Neuronal stem cell (in vitro differentiated cells): ENCODE measurements at places on chromosomes 16 and 17.
A peak's percentile ranks its signal among the peaks of the same experiment; 100 is the strongest.

DNA sequence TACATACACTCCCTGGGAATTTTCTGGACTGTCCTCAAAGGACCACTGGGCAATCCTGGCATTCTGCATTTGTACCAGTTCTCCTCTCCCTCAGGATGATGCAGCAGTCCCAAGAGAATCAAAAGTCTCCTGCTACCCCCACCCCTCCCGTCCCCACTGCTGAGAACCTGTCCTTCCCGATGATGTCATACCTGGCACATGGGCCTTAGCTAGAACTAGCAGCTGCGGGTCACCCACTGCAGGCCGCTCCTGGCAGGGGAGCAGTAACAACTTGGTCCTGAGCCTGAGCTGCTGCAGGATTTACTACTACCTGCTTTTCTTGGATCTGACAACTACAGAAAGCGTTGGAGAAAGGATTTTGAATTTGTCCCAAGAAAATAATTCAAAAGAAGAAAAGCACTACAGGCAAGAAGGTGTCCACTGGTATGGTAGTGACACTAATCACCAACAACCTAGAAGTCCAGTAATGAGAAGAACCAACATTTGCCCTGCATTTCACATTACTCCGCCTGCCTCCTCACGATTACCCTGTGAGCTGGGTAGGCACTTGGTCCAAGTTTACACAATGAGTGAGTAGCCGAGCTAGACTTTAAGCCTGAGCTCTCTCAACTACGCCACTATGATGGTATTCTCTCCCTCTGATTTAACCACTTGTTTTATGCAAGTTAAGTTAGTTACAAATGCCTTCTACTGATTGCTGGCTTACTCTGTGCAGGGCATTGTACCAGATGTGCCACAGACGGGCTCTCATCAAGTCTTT, 55.3 kb upstream of the ETV4 start:
- no peak for DNase-seq

- DNase-seq, result no peak
Measured at GRCh38 chr17:78258323-78259191, 27.1 kb downstream of the TMEM235 start.

GRCh38 chr16:64167936-64168335, 953.9 kb downstream of the CDH11 start:
- DNase-seq, result no peak

DNA sequence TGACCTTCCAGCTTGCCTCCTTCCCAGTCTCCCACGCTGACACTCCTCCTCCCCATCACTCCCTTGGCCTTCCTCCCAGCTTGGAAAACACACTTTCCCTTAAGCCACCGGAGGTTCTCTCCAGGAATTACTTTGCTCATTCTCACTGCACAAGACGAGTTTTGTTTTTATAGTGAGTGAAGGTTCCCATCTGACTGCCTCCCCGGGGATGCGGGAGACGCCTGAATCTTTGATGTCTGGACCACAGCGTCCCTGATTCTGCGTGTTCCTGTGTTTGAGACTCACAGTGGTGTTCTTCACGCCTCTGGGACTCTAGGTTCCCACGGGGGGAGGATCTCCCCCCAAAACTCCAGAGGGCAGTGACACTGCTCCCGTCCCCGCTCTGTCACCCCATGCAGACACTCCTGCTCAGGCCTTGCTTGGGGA, 2.0 kb downstream of the DNAI2 start:
- DNase-seq, result no peak

DNA sequence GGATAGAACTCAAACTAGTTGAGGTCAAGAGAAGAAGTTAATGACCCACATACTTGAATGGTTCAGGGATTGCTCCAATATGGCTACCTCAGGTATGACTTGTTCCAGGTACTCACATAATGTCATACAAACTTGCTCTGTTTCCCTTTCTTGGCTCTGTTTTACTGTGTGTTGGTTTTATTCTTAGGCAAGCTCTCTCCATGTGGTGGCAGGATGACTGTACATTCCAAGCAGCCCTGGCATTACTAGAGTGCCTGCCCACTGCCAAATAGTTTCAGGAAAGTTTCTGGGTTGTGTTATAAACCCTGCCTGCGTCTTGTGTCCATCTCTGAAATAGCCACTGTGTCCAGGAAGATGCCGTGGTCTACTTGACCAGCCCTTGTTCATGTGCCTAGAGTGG, 476.8 kb downstream of the SHISA9 start:
- DNase-seq, result no peak

DNA sequence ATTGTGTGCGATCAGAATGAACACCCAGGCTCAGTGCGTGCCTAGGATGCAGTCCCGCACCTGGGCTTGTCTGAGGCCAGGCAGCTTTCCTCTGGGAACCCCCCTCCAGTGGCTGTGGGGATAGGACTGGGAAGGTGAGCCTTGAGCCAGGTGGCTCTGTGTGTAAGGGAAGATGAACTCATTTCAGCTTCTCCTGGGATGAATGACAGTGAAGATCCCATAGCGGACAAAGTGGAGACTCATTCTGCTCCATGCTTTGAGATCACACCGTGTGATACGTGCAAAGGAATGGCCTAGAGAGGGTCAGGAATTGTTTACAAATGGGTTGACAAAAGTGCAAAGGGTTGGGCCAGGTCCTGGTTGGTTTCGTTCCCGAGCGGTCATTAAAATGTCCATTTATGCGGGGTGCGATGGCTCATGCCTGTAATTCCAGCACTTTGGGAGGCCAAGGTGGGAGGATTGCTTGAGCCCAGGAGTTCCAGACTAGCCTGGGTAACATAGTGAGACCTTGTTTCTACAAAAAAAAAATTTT, 15.8 kb downstream of the GPRC5C start:
- no peak for DNase-seq

GRCh38 chr17:50037321-50038107, 18.4 kb upstream of the ITGA3 start:
- no peak for DNase-seq

DNA sequence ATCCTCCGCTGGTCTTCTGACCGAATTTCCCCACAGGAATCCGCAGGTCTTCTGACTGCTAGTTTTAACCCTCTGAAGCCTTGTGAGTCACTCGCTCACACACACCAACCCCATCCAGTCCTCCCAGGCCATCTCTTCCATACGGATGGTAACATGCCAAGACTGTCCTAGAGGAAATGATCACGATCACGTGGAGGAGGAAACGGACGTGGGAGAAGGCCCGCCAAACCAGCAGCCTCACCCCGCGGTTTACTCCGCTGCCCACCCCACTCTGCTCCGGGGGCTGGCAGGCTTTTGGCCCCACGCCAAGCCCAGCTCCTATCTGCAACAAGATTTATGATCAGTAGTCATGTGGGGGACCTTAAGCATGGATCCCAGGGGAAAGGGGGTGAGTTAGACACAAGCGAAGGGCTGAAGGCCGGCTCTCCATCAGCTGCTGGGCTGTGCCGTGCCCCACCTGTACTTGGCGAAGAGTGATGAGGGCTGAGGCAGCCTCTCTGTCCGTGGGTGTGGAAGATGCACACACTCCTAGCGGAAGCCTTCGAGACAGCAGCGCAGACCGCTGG, 1.5 kb upstream of the FAAP100 start:
- no peak for DNase-seq

DNA sequence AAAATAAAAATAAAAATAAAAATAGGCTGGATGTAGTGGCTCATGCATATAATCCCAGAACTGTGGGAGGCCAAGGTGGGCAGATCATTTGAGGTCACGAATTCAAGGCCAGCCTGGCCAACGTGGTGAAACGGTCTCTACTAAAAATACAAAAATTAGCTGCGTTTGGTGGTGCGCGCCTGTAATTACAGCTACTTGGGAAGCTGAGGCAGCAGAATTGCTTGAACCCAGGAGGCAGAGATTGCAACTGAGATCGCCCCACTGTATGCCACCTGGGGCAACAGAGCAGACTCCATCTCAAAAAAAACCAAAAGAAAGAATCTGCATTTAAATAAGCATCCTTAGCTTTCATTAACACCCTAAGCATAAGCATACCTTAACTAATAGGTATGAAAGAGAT, 33.8 kb downstream of the YWHAE start:
- no peak for DNase-seq

- DNase-seq, result no peak
Measured at GRCh38 chr16:68676113-68676860, 31.2 kb downstream of the CDH3 start.

GRCh38 chr16:67248401-67249177, at the start of gene SLC9A5:
Gene SLC9A5 (plus strand): TSS chr16:67248979. CDS start chr16:67249015, 36 bp downstream.
- DNase-seq, result no peak

DNA sequence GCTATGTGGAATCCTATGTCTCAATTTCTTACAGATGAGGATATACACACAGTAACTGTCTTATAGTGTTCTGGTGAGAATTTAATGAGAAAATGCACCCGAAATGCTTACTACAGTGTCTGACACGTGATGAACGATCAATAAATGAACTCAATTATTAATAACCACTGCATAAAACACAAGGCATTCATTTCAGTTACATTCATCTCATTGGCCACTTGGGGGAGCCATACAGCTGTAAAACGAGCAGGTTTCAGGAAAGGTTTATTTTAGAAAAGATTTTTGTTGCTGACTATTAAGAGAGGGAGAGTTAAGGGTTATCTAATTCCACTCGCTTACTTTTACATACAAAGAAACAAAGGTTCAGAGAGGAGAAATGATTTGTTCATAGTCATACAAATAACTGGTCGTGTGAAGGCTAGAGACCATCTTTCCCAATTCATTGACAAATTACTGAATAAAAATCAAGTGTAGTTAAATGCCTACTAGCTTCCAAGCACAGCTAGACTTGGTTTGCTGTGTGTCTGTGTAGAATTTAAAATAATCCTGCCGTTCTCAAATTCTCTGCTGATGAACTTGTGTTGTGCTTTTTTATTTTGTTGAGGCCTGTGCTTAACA, 160.1 kb downstream of the MAP2K4 start:
- DNase-seq, result peak; percentile 52

DNA sequence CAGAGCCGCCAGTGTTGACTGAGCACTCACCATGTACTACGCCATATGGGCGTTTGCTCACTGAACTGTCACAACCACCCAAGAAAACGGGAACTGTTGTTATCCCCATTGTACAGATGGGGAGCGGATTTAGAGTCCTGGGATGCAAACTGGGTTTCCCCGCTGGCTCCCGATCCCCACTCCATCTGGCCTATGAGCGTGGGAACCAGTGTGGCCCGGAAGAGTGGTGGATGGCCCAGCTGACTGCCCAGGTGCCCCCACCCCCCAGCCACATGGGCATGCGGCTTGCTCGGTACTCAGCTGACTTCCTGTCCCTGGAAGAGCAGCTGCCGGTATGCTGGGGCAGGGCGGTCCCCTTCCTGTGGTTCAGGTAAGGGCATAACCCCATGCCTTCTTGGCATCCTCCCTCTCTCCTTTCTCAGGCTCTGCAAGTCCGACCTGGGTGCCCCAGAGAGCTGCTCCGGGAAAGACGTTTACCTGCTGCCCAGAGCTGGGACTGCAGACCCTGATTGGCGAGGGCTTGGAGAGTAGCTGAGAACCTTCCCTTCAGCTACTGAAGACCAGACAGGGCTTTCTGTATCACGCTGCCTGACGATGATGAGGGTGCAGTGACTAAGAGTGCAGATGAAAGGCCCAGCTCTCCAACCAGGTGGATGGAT, 16.2 kb downstream of the SOCS3 start:
- DNase-seq, result no peak

GRCh38 chr17:34760931-34761495, 181.6 kb downstream of the TMEM132E start:
- no peak for DNase-seq

DNA sequence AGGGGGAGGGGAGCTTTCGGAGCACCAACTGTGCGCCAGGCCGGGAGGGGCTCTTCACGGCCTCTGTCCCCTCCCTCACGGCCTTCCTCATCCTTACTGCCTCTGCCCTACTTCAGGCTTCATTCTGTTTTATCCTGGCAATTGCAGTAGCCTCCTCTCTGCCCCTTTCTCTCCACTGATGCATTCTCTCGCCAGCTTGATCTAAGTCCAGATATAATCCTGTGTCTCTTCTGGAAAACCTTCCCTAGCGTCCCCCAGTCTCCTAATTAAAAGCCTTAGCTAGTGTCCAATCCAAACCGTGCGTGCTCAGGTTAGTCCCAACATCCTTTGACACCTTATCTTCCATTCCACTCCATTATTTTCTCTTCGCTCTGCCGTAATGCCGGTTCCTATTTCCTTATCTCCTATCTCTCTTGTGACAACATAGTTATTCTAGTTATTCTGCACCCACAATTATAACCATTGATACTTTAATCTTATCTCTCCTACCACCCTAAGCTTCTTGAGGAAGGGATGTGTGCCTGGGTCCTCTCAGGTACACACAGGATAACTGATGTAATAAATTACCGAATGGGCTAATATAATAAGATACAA, 869 bp downstream of the ZNF48 start:
- no peak for DNase-seq

GRCh38 chr16:23395732-23396131, 57.3 kb downstream of the COG7 start:
- DNase-seq, result no peak

DNA sequence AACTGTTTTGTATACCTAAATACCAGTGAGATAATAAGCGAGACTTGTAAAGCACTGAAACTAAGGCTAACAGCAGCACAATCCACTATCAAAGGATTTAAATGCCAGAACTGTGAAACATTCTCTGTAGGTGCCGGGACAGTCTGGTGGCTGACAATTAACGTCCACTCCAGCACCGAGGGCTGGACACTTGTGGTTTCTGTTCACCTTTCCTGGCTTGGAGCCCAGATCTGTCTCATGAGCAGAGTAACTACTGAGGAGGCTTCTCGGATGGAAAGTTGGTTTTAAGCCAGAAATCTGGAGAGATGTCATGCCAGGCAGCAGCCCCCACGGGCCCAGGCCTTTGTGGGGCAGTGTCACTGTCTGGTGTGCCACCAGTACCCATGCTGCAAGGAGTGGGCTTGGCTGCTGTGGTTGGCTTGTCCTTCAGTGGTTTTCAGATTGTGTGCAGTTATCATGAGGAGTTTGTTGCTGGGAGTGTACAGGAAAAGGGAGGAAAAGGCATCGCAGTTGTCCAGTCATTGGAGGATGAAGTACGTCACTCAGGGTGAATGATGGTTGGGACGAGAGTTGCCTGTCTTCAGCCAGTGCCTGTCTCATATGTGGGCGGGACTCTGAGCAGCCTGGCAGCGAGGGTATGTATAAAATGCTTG, 35.5 kb downstream of the UBN1 start:
- no peak for DNase-seq

GRCh38 chr17:79547586-79547985, 63.3 kb downstream of the RBFOX3 start:
- no peak for DNase-seq

- no peak for DNase-seq
Measured at GRCh38 chr17:43373356-43373755, 25.4 kb upstream of the ARL4D start.

- peak; percentile 65 for DNase-seq
Measured at GRCh38 chr17:16991349-16992009, 19.6 kb upstream of the TNFRSF13B start.

- DNase-seq, result no peak
Measured at GRCh38 chr17:66661411-66662256, 173.3 kb upstream of the CACNG5 start.

DNA sequence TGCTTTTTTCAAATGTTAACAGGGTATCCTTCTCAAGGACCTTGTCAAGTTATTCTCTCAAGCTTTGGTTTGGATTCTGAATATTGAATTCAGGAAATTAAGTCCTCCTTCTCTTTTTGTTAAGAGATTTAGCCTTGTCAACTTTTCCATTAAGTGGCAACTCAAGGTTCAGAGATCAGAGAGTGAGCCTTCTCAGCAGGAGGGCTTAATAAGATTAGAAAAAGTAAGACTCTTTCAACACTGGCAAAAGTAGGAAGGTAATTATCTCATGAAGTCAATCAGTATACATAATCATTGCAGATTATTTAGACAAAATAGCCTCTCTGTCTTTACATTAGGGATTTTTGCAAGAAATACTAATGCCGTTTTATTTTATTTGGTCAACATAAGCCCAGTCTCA, 330.7 kb downstream of the KIF2B start:
- peak; percentile 30 for DNase-seq

GRCh38 chr16:75296606-75297005, 45.2 kb upstream of the BCAR1 start:
- no peak for DNase-seq

GRCh38 chr17:57536789-57537523, 208.1 kb downstream of the CCDC182 start:
- no peak for DNase-seq
